ENCODE measurements at places on chromosomes 3 and 15.

GRCh38 chr3:68620211-68620610 lies 312.1 kb downstream of the TAFA4 start:
- DNase-seq, result no peak

DNA sequence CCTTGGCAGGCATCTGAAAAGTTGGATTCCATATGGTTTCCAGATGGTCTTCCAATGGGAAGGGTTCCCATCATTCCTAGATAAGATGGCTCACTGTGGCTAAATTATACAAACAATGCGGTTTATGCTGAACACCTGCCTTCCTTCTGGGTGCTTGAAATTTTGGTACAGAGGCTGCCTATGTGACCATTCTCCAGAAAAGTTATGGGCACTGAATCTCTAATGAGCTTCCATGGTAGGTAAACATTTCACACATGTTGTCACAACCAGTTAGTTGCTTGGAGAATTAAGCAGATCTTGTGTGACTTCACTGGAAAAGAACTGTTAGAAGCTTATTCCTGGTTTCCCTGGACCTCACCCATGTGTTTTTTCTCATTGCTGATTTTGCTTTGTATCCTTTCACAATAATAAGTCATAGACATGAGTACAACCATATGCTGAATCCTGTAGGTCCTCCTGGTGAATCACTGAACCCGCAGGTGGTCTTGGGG lies 30.1 kb downstream of the PLOD2 start:
- no peak for DNase-seq

GRCh38 chr3:56923526-56924224 lies 121.9 kb upstream of the ARHGEF3 start:
- no peak for DNase-seq

DNA sequence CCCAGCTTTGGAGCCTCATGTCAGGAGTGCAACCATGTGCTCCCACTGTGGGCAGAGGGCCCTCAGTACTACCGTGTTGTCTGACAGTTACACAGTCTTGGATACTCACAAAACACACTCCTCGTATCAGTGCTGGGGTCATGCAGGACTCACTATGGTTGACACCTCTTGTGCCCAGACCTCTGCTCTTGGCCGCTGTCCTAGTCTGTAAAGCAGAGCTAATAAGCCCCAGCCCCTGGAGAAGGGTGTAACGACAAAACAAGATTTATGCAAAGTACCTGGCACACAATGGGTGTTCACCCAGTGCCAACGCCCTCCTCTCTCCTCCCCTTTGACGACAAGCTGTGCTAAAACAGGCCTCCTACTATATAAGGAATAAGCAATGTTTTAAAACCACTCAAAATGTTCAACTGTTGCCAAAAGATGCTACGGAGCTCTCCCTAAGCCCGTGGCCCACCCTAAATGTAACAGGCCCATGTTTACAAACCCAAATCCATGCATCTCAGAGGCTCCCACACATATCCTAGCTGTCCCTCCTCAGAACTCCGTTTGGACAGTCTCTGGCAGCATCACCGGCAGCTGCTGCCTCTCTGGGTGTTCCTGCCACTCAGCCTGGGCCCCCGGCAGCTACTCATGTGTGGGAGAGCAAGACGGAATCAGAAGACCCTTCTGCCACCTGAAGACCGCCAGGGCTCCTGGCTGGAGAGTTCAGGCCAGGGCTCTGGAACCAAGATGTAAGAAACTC lies 65.8 kb downstream of the MRPL46 start:
- no peak for DNase-seq
